NCI-H226 (cell line): ENCODE measurements at places on chromosomes 5 and 9.
A peak's percentile ranks its signal among the peaks of the same experiment; 100 is the strongest.

DNA sequence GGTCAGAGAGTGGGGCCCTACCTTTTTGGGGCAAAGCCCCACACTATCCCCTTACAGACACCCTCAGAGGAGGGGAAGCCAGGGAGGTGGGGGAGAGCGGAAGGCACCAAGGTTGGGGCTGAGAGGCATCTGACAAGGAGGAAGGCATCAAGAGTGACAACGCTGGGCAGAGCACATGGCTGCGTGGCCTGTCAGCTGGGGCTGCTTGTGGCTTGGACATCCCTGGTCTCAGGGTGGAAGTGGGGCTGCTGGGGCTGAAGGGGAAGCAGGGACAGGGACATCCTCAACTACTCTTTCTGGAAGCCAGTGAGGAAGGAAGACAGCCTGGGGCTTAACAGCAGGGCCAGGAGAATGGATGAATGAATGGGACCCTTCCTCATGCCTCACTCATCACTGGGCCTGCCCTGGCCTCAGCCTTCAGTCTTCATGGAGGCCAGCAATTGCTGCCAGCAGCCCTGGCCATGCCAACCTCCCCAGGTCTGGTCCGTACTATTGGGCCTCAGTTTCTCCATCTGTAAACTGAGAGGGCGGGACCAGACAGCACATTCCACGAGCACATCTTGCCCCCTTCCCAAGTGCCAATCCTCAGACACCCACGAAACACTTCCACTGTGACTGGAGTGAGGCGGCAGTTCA lies 993 bp upstream of the RALGDS start:
- DNase-seq: no peak

GRCh38 chr5:77616920-77617319 lies 21.6 kb downstream of the OTP start:
- DNase-seq: no peak

DNA sequence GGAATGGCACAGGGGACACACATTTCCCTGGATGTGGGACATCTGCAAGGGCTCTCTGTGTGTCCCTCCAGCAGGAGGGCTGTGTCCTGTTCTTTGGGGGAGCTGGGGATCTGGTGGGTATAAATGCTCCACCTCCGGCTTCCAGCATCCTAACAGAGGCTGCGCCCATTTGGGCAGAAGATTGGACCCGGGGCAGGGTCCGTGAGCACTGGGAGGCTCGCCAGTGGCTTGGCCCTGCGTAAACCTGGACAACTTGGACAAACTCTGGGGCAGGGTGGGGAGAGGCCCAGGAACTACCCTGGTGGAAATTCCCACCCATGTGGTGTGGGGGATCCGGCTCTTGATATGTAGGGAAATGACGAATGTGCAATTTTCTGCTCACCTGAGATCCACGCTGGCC lies 80.9 kb downstream of the GADD45G start:
- no peak for DNase-seq

- peak; percentile 52 for DNase-seq
Measured at GRCh38 chr9:115109486-115109885, 8.5 kb downstream of the TNC start.

DNA sequence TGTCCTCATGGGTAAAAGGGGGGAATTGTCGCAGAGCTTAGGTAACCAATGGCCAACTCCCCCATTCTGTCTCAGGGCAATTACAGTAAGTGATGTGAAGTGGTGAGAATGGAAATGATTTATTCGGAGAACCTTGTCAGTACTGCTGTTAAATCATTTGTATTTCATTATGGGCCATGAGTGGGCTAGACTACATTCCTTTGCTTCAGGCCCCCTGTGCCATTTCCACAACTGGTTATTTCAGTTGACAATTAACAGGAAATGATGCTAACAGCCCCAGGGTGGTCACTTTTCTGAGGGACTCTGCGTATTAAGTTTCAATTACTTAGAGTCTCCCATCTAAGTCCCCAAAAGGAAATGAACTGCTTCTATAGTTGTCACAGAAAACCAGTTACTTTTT lies 653.7 kb downstream of the CCDC171 start:
- DNase-seq: no peak
